HT1080 (cell line): ENCODE measurements at places on chromosomes 6 and 20. TPM values are rescaled to one million over a fixed set of nuclear protein-coding genes. Genes with fewer than 3 reads are reported as not detected.
A peak's percentile ranks its signal among the peaks of the same experiment; 100 is the strongest.

Gene PRSS16
- total RNA-seq: not detected in 2 replicates

Gene NKX2-2
- total RNA-seq: 0.13 TPM in 1 of 2 replicates, not detected in the other

DNA sequence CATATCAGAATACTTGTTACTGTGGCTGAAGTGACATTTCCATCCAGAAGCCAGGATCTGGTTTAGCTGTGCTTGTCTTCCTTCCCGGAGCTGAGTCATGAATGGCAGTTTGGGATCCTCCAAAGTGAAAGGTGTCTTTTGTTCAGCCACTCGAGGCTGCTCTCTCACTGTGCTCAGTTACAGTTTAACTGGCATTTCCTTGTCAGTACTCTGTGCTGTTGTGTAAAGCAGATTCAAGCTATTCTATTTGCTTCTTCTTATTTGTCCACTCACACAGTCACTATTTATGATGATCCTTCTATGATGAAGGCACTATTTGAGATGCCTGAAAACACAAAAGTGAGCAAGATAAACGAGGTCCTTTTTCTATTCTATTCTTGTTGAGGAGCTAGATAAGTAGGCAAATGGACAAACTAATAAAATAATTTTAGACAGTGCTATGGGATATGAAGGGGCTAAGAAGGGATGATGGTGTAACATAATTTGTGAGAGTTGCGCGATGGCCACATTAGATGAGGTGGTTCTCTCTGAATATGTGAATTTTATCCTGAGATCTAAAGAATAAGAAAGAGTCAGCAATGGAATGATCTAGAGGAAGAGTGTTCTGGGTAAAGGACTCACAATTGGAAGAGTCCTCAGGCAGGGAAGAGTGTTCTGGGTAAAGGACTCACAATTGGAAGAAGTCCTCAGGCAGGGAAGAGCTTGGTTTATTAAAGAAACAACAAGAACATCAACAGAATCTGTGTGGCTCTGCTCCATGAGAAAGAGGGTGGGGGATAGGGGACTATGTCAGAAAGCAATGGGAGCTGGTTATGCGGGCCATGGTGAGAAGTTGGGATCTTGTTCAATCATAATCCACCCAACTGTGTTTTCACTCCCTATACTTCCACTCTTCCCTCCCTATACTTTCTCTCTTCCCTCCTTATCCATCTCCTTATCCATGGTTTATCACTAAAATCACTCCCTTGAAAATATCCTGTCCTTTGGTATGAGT lies 40.1 kb downstream of the CYP24A1 start:
- DNase-seq: peak; percentile 76

Gene FAM162B
- not detected in 2 replicates for total RNA-seq

DNA sequence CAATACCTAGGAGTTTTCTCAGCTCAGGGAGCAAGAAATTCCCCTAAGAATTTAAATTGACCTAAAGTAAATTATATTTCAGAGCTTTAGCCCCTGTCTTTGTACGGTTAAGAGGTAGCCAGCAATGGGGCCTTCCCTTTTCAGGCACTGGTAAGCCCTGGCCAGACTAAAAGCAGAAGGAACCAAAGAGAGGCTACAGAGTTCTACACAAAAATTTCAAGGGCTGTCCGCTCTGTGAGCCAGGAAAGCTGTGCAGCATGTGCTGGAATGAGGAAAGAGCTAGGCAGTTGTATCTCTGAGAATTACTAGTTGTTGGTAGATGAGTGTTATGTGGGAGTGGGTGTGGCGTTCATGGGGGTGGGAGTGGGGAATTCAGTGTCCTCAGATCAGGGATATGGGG lies 96.3 kb upstream of the MAFB start:
- DNase-seq: no peak

DNA sequence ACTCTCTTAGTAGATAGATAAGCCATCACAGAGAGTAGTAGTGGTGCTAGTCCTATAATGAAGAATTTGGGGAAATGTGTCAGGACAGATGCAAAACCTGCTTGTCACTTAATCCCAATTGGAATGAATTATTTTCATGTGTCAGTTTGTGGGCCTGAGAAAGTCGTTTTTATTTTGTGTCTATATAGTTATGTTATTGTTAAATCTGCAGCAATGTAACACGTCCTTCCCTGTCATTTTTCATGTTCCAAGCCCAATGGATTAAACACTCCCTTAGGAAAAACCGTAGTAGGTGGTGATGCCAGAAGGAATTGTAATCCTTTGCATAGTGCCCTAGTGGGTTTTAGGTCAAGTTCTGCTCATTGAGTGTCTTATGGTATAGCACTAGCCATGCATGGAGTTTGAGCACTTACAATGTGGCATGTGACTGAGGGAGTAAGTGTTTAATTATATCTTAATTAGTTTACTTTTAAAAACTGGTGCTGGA lies 105.9 kb upstream of the PRSS16 start:
- DNase-seq: no peak

GRCh38 chr20:4664691-4665360 lies 56.9 kb upstream of the PRND start:
- no peak for DNase-seq

DNA sequence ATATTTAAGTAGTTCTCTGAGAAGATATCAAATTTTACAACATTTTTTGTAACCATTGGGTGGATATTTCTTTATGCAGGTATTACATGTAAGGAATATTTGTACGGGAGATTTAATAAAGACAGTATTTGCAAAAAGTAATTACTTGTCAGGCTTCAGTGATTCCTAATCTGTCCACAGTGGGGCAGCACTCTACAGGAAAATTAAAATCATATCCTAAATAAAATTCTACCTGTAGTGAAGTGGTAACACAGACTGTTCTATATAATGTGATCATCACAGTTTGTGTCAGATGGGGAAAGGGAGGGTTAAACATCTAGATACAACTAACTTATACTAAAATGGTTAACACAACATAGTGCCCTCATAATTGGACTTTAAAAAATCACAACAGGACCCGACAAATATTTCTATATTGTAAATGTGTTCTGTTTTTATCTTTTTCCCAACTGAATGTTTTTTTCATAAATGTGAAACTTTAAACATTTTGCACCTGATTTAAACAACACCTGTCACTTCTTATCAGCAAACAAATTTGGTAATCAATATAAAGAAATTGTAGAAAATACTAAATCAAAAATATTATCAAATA lies 145.6 kb upstream of the MANEA start:
- peak; percentile 12 for DNase-seq

DNA sequence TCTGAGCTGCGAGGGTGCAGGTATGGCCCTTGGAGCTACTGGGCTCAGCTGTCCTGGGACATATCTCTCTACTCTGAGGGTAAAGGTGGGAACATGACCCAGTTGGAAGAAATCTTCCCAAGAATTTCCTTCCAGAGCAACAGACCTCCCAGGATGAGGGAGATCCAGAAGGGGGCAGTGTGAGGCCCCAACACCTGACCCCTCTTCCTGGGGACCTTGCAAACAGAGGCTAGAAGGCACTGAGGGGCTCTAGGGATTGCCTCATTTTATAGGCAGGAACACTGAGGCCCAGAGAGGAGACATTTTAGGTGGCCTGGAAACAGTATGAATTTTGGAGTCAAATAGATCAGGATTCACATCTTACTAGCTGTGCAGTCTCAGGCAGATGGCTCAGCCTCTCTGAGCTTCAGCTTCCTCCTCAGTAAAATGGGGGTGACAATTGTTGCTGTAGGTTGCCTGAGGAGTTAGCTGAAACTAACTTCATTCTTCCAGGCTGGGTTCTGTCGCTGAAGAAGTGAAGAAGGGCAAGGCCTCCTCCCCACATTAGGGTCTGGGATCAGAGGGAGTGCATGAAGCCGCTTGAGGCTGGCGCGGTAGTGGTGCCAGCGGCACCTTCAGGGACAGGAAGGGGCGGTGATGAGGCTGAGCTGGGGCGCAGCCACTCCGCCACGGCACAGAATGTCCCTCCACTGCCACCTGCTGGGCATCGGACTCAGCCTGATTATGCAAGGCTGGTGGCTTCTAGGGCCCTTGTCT lies 11.4 kb downstream of the KCNK17 start:
- peak; percentile 62 for DNase-seq

DNA sequence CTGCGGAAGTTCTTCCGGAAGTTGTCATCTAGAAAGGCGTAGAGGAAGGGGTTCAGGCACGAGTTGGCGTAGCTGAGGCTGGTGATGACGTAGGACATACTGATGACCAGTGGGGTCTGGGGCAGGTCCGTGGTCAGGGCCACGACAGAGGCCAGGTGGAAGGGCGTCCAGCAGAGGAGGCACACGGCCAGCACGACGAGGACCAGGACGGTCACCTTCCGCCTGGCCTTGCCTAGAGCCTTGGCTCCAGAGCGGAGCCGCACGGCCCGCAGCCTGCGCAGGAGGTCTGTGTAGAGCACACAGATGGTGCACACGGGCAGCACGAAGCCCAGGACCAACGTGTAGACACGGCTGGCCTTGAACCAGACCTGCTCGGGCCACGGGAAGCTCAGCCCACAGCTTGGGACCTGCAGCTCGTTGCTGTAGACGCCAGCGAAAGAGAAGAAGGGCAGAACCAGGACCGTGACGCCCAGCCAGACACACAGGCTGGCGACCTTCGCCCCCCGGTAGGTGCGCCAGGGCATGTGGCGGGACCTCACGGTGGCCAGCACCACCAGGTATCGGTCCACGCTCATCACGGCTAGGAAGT lies 1.4 kb downstream of the NPBWR2 start:
- DNase-seq: no peak

Gene WFDC5
- total RNA-seq: not detected in 2 replicates

Gene DBNDD2
- total RNA-seq: 10.1 and 16.8 TPM in 2 replicates

DNA sequence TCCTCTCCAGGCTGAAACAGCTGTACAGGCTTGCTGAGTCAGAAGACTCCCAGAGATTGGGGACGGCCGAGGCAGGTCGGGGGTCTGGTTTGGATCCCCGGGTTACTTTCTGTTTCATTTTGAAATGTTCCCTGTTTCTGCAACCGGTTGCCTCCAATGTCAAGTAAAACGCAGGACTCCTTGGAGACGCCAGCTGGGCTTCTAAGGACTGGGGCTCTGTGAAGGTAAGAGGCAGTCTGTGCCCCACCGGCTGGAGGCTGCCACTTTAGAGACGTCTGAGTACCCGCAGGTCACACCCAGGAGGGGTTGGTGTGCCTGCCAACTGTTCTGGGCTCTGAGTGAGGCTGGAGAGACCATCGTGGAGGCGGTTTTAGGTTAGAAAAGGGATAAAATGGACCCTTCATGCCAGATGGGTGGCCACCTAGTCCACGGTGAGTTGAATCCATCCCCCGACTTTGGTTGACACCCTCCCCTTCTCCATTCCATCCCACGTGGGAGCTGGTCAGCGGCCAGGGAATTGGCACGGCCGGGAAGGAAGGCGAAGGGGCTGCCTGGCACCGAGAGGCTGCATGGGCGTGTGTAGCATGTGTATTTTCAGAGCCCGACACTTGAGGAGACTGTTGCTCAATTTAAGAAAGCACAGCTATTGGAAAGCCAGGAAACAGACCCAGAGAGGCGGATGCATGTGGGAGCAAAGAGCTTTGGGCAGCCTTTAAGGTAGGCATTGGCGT lies 240.9 kb downstream of the PHACTR1 start:
- peak; percentile 78 for DNase-seq

GRCh38 chr20:23889775-23890187 lies 10.2 kb upstream of the CST5 start:
- DNase-seq: peak; percentile 23

DNA sequence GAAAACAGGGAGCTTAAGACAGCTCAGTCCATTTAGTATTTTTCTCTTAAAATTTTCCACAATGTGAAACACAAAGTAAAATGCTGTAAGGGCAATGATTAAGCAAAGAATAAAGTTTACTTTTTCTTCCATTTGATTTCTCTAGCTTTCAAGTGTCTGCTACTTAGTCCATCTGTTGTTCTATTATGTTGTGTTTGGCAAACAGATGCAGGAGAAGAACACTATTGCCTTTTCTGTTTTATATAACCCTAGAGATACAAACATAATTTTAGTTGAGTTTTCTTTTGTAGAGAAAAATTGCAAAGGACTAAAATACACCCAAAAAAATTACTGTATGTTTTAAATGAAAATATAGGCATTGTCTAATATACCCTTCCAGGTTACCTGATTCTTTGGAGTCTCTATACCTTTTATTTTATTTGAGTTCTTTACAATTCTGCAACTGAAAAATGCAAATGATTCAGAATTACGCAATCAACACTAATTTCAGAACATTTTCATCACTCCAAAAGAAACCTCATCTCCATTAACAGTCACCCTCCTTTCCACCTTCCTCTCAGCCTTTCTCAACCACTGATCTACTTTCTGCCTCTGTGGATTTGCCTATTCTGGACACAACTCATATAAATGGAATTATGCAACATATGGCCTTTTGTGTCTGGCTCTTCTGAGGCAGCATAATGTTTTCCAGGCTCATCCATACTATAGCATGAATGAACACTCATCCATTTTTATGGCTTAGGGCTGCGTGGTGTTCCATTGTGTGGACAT lies 96.9 kb downstream of the MKKS start:
- DNase-seq: no peak

Gene BFSP1
- 0.98 and 1.7 TPM in 2 replicates for total RNA-seq

- no peak for DNase-seq
These were observed 406.7 kb downstream of the CD83 start for GRCh38 chr6:14524319-14524718.

Gene C20orf141
- total RNA-seq: 0.50 TPM in 1 of 2 replicates, not detected in the other

DNA sequence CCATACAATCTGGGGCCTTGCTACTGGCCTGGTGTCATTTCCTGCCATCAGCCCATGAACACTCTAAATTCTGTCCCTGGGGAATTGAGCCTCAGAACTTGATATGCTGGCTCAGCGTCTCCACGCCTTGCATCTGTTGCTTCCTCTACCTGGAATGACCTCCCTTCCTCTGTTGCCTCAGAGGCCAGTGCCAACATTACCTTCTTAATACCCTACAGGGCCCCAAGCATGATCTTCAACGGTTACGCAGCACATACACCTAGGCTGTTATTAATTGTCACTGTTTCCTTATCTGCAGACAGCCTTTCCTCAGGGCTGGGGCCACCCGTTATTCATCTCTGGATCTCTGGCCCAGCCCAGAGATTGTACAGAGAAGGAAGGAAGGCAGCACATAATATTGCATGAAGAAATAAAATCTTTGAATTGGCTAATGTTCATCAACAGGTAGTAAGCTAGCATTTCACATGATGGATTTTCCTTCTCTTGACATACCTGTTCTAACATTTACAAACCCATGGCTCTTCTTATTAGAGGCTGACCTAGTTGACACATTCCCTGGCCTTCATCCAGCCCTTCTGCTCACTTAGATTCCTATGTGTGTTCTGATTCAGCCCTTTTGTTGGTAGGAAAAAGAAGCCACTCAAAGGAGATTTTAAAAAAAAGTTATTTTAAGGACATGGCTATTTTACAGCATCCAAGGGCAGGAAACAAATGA lies 8.4 kb upstream of the RNF182 start:
- DNase-seq: peak; percentile 16

Gene DDX43
- not detected in 2 replicates for total RNA-seq

GRCh38 chr6:160116411-160116810 lies 5.2 kb upstream of the SLC22A1 start:
- DNase-seq: no peak

- DNase-seq: no peak
These were observed 166.6 kb upstream of the KHDRBS2 start for GRCh38 chr6:62452586-62452985.
